K562 (cell line): ENCODE measurements at places on chromosomes 12 and 14.

DNA sequence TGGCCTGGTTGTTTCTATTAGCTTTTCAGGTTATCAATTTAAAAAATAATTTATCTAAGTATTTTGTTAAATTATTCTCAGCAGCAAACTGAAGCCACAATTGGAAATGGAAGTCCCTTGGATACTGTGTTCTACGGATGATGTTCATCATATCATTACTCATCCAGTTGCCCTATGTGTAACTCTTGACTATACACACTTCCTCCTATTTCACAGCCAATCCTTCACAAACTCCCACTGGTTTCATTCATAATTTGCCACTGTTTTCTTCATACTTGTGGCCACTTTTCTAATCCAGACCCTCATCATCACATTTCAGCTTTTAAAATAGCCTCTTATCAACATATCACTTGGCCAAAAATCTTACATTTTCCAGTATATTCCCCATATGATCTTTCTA, 84.0 kb downstream of the CATSPERB start:
- DNase-seq = no peak

DNA sequence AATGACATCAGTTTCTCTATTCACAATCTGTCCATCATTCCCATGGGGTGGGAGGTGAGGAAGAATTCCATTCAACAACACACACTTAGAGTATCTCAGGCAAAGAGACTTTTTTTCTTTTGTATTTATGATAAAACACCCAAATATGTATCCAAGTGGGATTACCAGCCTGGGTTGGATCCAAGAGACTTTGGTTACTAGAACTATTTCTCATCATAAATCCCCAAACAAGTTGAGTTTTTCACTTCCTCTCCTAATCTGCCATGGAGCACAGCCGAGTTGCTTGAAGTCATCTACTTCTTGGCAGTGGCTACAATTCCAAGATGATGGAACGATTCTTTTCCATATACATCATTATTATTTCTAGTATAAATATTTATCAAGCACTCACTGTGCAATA, 209.2 kb upstream of the HMGA2 start:
- DNase-seq = no peak

- no peak for DNase-seq
These were observed 542.7 kb upstream of the LMO3 start for GRCh38 chr12:17148706-17149105.

GRCh38 chr14:78248501-78249090, 78.4 kb downstream of the NRXN3 start:
- DNase-seq = no peak

GRCh38 chr14:92471919-92472318, 41.7 kb upstream of the RIN3 start:
- DNase-seq = no peak

GRCh38 chr14:71742485-71742884, 189.7 kb upstream of the RGS6 start:
- DNase-seq = no peak

DNA sequence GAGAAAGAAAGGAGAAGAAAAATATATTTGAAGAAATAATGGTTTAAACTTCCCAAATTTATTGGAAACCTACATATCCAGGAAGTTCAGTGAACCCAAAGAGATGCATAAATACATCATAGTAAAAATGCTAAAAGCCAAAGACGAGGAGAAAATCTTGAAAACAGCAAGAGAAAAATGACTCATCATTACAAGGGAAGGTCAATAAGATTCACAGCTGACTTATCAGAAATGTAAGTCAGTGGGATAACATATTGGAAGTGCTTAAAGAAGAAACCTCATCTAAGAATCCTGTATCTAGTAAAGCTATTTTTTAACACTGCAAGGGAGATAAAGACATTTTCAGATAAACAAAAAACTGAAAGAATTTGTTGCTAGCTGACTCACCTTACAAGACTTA, 19.9 kb downstream of the RIC8B start:
- peak; percentile 11 for DNase-seq

GRCh38 chr14:24224618-24225071, 7.5 kb downstream of the NEDD8 start:
- no peak for DNase-seq

GRCh38 chr14:34365309-34365915, 96.6 kb downstream of the SPTSSA start:
- no peak for DNase-seq

DNA sequence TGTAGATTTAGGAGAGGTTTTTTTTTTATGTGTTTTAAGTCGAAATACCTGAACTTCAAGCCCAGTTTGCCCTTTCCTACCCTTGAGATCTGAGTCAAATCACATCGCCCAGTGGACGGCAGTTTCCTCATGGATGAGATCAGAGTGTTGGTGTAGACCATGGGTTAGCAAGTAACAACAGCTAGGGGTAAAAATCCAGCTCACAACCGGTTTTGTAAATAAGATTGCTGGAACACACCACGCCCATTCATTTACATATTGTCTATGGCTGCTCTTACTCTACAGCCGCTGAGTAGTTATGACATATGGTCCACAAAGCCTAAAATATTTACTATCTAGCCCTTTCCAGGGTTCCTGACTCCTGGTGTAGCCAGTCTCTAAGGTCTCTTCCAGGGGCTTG, 158.5 kb upstream of the PLEKHG7 start:
- no peak for DNase-seq

- DNase-seq = peak; percentile 47
These were observed 10.2 kb upstream of the C12orf43 start for GRCh38 chr12:121026274-121027045.

GRCh38 chr14:31965735-31966598, 111.1 kb upstream of the ARHGAP5 start:
- peak; percentile 57 for DNase-seq

DNA sequence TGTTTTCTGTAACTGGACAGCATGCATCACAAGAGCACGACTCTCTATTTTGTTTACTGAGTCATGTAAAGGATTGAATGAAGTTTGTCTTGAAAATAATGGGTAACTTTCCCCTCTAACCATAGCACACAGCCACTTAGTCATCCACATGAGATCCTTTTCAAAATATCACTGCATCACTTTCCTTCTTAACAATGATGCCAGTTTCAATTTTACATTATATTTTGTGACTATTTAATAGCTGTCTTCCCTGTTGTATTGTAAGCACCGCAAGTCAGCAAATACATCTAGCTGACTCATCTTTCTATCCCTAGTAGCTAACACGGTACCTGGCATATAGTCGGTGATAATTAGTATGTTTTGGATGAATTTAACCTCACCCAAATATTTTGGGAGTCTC, 83.3 kb upstream of the PPM1H start:
- no peak for DNase-seq

DNA sequence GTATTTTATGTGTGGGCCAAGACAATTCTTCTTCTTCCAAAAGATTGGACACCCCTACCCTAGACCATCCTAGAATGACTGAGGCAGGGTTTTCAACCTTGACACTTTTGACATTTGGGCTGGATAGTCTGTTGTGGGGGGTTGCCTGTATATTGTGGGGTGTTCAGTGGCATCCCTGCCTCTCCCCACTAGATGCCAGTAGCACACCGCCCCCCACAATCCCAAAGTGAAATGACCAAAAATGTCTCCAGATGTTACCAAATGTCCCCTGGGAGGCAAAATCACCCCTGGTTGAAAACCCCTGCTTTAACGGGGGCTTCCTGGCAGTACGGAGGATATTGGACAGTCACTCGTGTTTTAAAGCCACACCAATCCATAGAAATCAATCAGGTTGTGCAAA, 219.6 kb downstream of the PHETA1 start:
- DNase-seq = no peak

DNA sequence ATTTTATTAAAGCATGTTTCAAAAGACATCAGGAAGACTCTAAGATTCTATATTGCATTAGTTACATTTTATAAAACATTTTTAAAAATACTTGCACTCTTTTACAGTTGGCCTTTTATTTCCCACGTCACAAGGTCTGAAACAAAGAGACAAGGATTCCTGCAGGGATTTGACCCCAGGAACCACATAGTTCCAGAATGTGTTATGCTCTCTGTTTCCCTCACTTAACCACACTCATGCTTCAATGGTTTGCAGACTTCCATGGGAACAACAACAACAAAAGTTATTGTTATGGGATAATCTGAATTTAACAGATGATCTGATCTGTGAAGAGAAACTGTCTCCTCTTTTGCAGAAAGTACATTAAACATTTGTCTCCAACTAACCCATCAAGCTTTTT, 104.3 kb upstream of the PPFIA2 start:
- DNase-seq = no peak

DNA sequence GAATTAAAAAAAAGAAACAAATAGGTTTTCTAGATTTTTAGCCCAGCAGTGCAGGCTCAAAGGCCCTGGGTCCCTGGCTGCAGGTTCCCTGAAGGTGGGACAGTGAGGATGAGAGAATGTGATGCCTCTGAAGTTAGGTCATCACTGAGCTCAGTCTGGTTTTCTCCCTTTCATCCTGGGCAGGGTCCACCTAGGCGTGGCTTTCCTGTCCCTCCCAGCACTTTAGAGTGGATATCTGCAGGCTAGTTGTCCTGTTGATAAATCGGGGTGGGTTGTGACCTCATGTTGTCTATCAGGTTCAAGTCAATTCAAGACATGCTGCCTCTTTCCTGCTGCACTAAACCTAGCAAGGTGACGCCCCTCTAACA, 60.9 kb downstream of the MAP1LC3B2 start:
- no peak for DNase-seq

- no peak for DNase-seq
These were observed 17.3 kb upstream of the RIN3 start for GRCh38 chr14:92496191-92496857.

GRCh38 chr14:95606266-95606665, 71.4 kb downstream of the GLRX5 start:
- no peak for DNase-seq

- DNase-seq = no peak
These were observed 28.6 kb downstream of the ABCB9 start for GRCh38 chr12:122937622-122938091.

- no peak for DNase-seq
These were observed 4.4 kb downstream of the SLC38A2 start for GRCh38 chr12:46368138-46368537.

- DNase-seq = no peak
These were observed 19.7 kb downstream of the ASPG start for GRCh38 chr14:104105071-104105821.

DNA sequence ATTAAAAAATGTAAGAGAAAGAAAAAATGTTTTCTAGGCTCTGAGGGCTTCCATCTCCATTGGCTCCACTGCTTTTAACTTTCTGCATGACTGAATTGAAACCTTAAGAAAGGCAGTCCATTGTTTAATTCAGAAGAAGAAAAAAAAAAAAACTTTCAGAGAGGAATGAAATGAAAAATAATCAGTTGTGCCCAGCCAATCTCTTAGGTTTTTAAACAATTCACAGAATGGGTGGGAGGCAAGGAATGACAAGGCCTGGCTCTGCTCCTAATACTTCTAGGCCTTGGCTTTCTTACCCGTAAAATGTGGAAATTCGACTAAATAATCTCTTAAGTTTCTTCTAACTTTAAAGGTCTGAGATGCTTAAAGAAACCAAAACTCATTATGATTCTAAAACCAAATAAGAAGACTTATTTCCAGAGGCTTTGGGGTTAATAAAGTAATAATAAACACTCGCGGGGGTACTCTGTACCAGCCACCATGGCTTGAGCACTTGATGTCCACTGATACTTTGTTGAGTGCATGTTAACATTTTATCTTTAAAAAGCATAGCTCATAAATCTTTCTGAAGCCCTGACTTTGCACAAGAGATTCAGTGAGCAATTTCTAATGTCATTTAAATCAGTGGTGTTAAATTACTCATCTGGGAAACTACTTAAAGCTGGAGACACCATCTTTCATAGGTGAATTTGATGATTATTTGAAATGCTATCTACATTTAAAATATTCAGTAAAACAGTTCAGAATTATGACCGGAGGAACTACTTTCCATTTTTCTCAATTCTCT, 49.6 kb downstream of the STON2 start:
- DNase-seq = no peak

- no peak for DNase-seq
These were observed 127.4 kb downstream of the CACNA1C start for GRCh38 chr12:2179953-2180736.
